PC-9 (cell line): ENCODE measurements at places on chromosomes 16 and 17.

DNA sequence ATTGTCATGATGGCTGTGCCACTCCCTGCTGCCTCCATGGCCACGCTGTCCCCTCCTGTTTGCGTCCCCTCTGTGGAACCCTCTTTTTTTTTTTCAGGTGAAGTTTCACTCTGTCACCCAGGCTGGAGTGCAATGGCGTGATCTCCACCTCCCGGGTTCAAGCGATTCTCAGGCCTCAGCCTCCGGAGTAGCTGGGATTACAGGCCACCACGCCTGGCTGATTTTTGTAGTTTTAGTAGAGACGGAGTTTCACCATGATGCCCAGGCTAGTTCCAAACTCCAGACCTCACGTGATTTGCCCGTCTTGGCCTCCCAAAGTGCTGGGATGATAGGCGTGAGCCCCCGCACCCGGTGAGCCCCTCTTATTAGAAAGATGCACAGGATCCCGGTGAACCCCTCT lies 11.0 kb upstream of the UBE2I start:
- DNase-seq, result no peak

DNA sequence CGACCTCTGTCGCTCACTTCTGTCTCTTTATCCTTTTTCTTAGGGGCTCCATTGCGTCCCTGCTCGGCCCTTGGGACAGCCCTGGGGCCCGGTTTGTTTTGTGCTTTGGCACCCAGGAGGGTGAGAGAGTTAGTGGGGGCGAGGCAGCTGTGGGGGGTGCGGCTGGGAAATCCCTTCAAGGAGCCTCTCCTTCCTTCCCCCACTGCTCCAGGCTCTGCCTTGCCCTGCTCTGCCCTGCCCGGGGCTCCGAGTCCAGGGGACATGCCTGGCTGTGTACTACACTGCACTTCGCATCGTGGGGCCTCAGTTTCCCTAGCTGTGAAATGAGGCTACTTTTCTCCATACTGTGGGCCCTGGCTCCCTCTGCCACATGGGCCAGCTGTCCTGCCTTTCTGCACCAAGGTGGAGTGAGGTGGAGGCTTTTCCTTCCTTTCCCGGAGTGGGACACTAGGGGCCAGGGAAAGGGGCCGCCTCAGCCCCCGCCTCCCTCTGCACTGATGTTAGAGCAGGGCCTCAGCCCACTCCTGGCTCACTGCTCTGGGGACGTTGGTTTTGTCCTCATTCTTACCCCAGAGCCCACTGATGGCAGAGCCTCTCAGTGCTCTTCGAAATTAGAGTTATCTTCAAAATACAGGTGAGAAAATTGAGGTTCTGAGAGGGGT lies 980 bp downstream of the LLGL1 start:
- no peak for DNase-seq

DNA sequence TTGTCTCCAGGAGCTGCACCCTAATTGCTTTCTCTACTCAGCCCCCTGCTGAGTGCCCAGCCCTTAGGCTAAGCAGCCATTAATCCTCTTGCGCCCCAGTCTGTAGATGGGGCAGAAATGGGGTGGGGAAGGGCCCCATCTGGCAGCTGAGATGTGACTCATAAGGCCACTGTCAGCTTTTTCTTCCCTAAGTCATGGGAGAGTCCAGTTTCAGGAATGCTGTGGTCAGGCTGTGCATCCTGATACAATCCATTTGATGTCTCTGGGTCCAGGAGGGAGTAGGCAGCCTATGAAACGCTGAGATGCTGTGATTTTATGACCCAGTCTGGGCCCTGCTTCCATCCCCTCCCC lies 12.3 kb downstream of the PLXDC1 start:
- peak; percentile 86 for DNase-seq

DNA sequence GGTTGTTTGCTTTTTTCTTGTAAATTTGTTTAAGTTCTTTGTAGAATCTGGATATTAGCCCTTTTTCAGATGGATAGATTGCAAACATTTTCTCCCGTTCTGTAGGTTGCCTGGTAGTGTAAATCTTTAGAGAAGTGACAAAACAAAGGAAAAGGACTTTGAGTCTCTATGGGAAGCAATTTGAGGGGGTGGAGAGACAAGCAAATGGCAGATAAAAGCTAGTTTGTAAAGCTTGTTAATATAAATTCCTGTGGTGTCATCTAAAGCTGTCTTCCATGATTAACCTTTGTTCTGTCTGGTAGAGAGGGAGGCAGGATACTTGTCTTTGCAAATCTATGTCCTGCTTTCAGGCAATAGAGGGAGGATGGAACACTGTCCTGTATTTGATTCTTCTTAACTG lies 40.6 kb upstream of the CACNG4 start:
- DNase-seq, result no peak

GRCh38 chr16:82633964-82634600 lies 7.3 kb downstream of the CDH13 start:
- no peak for DNase-seq

GRCh38 chr17:76981545-76982295 lies 113.5 kb downstream of the MGAT5B start:
- DNase-seq, result no peak

DNA sequence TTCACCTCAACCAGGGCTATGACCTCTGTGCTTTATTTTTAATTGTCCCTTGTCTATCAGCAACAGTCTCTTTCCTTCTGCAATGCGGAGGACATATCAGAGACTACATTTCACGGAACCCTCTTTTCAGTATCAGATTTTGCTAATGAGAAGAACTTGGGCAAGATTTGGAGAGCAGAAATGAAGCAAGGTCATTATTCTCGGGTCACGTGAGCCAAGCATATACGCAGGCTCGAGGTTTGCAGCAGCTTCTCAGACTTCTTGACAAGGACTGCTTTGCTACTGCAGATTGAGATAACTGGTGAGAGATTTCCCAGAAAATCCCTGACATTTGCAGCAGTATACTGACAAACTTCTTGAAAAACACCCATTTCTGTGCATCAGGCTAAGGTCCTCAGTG lies 30.4 kb downstream of the ABCA10 start:
- DNase-seq, result no peak

GRCh38 chr17:73956595-73957465 lies 246.6 kb upstream of the RPL38 start:
- peak; percentile 6 for DNase-seq

DNA sequence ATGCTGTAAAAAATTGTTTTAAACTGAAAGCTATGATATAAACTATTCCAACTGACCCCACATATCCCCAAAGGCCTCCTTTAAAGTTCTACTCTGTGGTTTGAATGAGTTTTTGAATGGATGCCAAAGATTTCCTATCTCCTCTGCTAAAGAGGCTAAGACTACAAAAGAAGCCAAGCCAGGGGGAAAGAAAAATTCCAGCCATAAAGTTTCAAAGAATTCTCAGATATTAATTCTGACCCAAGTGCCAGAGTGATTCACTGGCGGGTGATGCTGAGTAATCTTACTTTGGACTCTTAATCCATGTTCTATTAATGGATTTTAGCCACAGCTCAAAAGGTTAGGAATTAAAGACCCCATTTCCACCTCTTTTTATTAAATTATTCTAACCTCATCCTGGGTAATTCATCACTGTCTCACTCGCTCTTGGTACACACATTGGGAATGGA lies 60.7 kb downstream of the HS3ST3A1 start:
- no peak for DNase-seq

GRCh38 chr16:11676799-11677198 lies 8.5 kb downstream of the SNN start:
- no peak for DNase-seq

GRCh38 chr16:83737729-83738354 lies 69.9 kb upstream of the HSBP1 start:
- no peak for DNase-seq

DNA sequence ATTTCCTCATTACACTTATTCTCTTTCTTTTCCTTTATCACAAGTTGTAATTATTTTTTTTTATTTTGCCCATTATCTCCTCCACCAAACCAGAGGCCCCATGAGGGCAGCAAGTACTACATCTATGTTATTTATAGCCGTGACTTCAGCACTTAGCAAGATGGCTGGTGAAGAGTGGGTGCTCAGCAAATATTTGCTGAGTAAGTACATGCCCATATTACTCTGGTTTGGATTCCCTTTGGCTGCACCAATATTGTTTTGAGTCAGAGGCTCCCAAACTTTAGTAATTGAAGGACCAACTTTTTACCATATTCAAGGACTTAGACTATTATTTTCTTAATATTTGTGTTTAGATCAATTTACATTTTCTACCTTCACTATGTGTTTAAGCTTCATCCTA lies 83.2 kb downstream of the HS3ST2 start:
- DNase-seq, result no peak

DNA sequence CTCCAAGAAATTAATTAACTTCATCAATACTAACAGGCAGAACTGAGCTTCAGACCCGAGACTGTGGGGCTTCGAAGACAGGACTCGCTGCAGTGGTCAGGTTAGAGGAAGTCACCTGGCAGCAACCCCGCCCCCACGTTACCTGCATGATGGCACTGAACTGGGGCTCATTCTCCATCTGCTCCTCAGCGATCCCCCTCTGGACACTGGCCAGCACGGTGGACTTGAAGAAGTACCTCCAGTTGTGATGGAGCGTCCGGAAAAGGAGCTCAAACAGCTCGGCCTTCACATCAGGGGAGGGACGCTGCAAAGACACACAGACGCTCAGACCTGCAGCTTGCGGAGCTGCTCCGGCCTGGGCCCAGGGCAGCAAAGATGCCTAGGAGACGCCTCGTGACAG lies 40.9 kb upstream of the GSG1L start:
- no peak for DNase-seq

DNA sequence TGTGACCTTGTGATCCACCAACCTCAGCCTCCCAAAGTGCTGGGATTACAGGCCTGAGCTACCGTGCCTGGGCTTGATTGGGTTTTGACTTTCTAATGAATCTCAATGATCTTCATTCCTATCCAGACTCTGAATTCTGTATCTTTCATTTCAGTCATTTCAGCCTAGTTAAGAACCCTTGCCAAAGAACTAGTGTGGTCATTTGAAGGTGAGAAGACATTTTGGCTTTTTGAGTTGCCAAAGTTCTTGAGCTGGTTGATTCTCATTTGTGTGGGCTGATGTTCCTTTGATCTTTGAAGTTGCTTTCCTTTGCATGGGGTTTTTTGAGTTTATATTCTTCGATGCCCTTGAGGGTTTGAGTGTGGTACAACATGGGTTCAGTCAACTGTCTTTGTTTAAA lies 30.6 kb upstream of the TEKT1 start:
- DNase-seq, result no peak

- no peak for DNase-seq
Observed at GRCh38 chr16:78325468-78326352, 226.3 kb downstream of the WWOX start.

- DNase-seq, result no peak
Observed at GRCh38 chr16:77555126-77555525, 120.3 kb upstream of the ADAMTS18 start.

DNA sequence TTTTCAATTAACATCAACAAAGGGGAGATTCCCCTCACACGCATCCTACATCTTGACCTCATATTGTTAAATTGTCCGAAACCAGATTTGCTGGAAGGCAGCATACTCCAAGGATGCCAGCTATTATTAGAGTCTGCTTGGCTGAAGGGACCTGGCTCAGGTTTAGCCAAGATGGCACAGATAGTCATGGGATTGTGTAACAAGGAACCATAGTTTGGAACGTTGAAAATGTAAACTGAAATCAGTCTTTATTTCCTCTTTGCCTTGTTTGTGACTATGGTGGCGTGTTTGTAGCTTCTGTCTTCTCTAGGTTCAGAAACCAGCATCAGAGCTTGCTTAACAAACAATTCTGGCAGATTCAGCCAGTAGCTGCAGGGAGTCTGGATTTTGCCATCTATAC lies 5.9 kb downstream of the ARSG start:
- no peak for DNase-seq

DNA sequence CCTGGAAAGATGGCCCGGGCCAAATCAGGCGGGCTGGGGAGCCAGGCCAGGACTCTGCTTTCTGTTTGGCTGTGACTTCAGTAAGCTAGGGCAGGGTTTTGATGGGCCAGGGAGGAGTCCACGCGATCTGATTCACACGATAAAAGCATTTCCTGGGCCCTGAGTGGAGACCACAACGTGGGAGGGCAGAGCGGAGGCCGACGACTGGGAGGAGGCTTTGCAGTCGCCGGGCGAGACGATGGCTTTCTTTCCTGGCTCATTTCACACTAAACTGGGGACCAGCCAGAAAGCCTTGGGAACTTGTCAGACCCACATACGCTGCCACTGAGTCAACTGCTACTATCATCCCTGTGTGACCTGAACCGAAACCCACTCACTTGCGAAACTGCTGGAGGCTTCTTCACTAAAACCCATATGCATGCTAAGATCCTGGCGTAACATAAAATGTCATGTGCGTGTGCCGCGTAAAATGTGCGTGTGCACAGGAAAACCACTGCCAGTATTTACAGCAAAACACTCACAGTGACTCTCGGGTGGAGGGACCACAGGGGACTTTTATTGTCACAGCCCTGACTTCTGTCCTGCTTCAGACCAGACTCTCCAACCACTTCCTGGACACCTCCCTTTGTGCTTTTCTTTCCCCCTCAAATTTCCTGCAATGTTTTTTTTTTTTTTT lies 14.2 kb upstream of the RHBDF2 start:
- no peak for DNase-seq

DNA sequence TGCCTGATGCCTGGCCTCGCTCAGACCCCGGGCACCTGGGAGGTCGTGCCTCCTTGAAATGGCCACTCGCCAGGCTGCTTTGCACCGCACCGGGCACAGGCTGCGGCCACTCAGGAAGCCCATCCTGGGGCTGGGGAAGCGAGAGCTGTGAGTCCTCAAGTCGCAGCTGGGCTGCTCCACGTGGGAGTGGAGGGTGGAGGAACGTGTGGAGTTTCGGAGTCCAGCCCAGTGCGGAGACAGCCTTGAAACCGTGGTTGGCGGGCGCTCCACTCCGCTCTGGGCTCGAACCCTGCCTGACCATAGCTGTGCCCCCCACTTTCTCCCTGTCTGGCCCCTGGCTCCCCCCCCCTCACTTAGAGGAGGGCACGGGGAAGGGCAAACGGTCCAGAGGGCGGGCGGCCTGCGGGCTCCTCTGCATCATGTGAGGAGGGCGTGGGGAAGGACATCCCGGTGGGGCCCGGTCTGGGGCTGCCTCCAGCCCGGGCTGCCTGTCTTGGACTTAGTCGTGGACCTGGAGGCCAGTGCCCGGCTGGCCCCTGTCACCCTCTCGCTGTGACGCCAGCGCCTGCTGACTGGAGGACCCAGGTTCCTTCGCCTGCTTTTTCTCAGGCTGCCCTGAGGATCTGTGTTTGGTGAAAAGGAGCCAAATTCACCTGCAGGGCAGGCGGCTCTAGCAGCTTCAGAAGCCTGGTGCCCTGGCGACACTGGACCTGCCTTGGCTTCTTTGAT lies 2.5 kb downstream of the UBE2I start:
- DNase-seq, result no peak

DNA sequence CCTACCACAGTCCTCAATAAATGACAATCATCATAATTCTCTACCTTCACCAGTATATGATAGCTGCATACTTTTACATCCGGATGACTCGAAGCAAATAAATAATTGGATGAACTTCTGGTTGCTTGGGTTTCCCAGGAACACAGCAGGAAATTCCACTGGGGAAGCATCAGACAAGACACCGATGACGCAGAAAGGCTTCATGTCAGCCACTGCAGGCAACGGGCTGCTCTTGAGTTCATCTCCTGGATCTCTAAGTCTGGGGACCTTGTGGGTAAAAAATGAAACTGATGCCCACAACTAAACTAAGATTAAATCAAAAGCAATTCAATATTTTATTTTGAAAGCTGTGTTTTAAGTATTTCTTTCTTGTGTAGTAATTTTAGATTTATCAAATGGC lies 472.1 kb upstream of the C16orf82 start:
- DNase-seq, result no peak
